ENCODE measurements at places on chromosomes 1 and 21. TPM values are rescaled to one million over a fixed set of nuclear protein-coding genes. Genes with fewer than 3 reads are reported as not detected.

The PLPPR4 gene
- 2.2 TPM for total RNA-seq

The ITLN1 gene
- total RNA-seq: 3.2 TPM

The ST7L gene
- total RNA-seq: 27.3 TPM

The B3GALT6 gene
- total RNA-seq: 16.0 TPM

The OR6K3 gene
- total RNA-seq: not detected

The PLCH2 gene
- total RNA-seq: 1.8 TPM

The AMPD1 gene
- total RNA-seq: 22.7 TPM

The RIPK4 gene
- 29.6 TPM for total RNA-seq

Measured in metanephros (tissue), 2 donors.